Lower lobe of right lung (tissue), 2 donors: ENCODE measurements at places on chromosomes 16 and 17. TPM values are rescaled to one million over a fixed set of nuclear protein-coding genes. Genes with fewer than 3 reads are reported as not detected.

The CIAO2B gene
- 76.8 TPM for total RNA-seq

The SDR42E2 gene
- total RNA-seq, result 0.24 TPM

The AOC2 gene
- total RNA-seq, result 2.1 TPM

The APOBR gene
- total RNA-seq, result 29.2 TPM

The SLC22A31 gene
- total RNA-seq, result 132 TPM

The TMEM238L gene
- total RNA-seq, result not detected

The KRTAP9-4 gene
- not detected for total RNA-seq

The FBXO39 gene
- not detected for total RNA-seq
